ENCODE measurements at places on chromosomes 5 and 9.
A peak's percentile ranks its signal among the peaks of the same experiment; 100 is the strongest.

DNA sequence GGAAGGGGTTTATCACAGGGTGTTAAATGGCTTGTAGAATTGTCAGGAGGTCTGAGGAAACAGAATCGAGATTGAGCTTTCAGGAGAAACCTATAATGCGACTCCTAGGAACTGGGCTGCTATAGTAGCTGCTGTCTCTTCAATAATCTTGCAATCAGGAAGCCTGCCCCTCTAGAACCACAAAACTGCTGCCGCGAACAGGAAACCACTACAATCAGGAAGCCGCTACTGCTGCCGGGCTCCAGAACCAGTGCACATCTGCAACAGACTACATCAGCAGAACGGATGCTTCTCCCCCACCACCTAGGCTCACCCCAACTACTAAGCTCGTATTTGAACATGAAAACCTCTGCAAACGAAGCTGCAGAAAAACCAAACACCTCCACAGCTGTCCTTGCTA lies 31.6 kb downstream of the TNFSF8 start:
- peak; percentile 65 for DNase-seq
- no peak overlapping the region for H3K4me3 ChIP-seq
- peaks cover 28% of the 10 kb centered on the region for H3K4me1 ChIP-seq
- no peak overlapping the region for H3K27ac ChIP-seq

DNA sequence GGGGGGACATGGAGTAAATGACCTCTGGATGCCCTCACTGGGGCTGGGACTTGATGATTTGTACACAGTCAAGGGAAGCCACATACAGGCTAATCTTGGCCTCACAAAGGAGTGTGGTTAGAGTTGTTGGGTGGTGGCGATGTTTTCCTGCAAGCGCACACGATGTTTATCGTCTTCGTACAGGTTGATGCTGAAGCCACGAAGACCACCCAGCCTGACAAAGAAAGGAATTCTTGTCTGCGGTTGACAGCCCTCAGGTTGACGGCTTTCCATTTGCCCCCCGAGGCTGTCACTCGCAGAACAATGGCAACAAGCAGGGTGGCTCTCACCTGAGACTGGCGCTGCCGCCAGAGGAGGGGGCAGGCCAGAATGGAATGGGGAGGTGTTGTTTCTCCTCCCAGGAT lies 14.1 kb upstream of the XPA start:
- no peaks in the 10 kb centered on the region for H3K36me3 ChIP-seq
- peaks cover 8% of the 10 kb centered on the region for H3K27me3 ChIP-seq
- peaks cover 23% of the 10 kb centered on the region for H3K4me1 ChIP-seq
- H3K4me3 ChIP-seq: peak overlapping the region; percentile 15
- no peak for DNase-seq

GRCh38 chr5:9207817-9208418 lies 338.0 kb downstream of the SEMA5A start:
- H3K4me3 ChIP-seq: no peak overlapping the region
- H3K27ac ChIP-seq: no peak overlapping the region
- H3K27me3 ChIP-seq: peaks cover 4% of the 10 kb centered on the region
- no peaks in the 10 kb centered on the region for H3K4me1 ChIP-seq

DNA sequence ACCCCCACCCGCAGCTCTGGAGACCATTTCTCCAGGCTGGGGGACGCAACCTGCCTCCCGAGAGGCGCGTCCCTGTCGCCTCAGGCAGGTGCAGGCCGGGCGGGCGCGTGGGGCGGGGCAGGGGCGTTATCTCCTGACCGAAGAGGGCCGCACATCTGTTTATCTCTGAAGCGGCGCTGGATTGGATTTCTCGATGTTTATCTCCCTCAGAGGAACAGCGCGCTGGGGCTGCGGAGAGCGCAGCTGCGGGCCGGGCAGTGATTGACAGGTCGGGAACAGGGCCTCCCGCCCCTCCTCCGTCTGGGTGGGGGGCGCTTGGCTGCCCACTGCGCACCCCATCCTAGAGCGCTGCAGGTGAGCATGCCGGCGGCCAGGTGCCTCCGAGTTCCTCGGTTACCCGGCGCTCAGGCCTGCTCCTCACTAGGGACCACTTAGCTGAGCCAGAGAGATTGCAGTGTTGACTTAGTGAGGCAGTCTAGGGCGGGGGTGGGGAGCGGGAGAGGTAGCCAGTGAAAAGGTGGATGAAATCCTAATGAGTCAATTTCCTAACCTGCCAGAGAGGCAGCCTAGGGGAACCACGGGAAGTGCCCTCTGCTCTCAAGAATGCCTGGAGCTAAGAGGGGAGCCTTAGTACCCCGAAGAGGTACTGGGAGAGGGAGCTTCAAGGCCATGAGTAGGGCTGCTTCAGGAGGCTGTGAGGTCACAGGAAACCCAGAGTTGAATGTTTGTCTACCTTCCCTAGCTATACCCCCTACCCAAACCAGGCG lies 39.6 kb upstream of the TIFAB start:
- no peak for DNase-seq
- H3K4me3 ChIP-seq: no peak overlapping the region
- H3K36me3 ChIP-seq: peaks cover 3% of the 10 kb centered on the region
- peaks cover 69% of the 10 kb centered on the region for H3K27me3 ChIP-seq
- H3K27ac ChIP-seq: no peak overlapping the region

DNA sequence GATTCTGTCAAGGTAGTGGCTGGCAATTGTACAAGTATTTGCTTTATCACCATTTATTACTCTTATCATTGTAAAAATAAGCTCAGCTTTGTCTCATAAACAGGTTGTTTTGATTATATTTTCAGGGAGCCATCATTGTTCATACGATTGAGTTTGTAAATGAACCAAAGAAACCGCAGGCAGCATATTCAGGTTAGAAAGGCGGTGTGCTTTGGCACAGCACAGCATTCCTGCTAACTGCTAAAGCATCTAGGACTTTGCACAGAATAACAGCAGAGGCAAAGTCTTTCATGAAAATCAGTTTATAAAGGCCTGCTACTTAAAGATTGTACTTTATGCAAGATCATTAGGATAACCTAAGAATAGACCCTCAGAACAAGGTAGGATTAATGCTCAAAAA lies 281.5 kb upstream of the SLC24A2 start:
- no peaks in the 10 kb centered on the region for H3K27me3 ChIP-seq
- no peak overlapping the region for H3K4me3 ChIP-seq
- no peak for DNase-seq
- no peaks in the 10 kb centered on the region for H3K36me3 ChIP-seq
- H3K4me1 ChIP-seq: peaks cover 10% of the 10 kb centered on the region

DNA sequence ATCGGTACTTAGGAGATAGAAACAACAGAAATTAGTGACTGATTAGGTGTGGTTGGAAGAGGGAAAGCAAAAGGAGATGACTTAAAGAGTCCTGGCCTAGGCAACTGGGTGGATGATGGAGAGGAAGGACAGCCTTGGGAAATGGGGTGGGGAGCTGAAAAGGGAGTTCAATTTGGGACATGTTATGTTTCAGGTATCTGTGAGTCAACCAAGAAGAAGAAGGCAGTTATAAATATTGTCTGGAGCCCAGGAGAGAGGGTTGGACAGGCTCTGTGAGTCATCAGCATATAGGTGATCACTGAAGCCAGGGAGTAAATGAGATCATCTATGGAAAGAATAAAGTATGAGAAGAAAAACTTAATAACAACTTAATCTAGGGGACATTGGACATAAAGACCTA lies 357.7 kb downstream of the NPR3 start:
- H3K27ac ChIP-seq: no peak overlapping the region
- no peaks in the 10 kb centered on the region for H3K36me3 ChIP-seq
- DNase-seq: no peak
- no peaks in the 10 kb centered on the region for H3K27me3 ChIP-seq
